ENCODE measurements at places on chromosomes 11 and 22.
A peak's percentile ranks its signal among the peaks of the same experiment; 100 is the strongest.

DNA sequence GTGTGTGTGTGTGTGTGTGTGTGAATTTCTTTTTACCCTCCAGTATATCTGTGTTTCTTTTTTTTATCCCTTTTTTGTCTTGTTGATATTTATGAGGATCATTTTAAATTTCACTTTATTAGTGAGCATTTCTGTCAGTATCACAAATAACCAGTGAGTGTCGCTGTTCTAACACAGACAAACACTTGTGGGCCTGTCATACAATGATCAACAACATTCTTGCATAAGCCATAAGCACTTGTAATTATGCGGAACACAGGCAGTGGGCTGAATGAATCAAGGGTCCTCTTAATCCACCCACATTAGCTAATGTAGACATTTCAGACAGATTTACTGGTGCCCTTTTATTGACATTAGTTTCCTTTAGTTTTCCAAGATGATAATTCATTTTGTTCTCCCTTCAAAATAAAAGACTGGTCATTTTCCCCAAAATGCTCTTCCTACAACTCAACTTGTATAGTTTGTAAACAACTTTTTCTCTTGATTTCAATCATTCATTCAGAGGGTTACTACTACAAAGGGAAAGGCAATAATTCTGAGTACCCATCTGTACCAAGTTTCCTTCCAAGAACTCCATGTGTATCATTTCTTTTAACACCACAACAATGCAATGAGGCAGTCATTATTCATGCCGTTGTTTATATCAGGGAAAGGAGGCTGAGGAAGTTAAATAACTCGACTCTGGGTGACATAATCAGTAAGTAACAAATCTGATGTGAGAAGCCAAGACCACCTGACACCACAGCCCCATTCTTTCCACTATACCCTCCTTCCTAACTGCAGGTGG lies 34.5 kb upstream of the ANO3 start:
- DNase-seq: no peak

GRCh38 chr11:1837171-1838076 lies 1.4 kb upstream of the TNNI2 start:
- DNase-seq: peak; percentile 91

DNA sequence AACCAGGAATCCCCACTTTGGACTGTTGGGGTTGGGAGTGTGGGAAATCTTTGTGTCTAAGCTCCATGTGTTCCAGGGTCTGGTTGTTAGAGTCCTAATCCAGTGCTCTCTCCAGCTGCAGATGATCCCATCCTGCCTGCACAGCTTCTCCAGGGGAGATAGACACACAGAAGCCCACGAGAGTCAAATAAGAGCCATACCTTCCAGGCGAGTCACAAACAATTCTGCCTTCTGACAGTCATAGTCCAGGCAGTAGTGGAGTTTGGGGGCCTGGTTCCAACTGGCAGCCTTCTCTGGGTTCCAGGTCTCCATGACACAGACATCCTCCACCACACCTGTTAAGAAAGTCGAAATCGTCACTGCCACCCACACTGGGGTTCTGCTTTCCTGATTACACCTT lies 32.1 kb downstream of the SYT13 start:
- no peak for DNase-seq

DNA sequence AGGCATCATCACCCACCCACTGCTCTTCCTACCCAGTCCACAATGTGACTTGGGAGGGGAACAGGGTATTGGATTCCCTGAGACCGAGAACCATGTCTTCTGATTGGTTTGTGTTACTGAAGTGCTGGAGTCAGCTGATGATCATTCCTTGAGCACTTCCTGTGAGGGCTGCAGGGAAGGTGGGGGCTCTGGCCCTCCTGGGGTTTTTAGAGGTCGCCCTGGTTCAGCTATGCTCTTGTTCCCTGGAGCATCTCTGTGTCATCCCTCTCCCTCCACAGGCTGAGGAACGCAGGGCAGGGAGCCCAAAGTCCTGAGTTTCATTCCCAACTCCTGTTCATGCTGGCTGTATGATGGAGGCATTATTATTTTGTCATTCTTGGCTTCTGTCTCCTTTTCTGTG lies 6.7 kb downstream of the ZC3H7B start:
- no peak for DNase-seq

Measured in H54 (cell line).